ENCODE measurements at places on chromosomes 12 and 14.

DNA sequence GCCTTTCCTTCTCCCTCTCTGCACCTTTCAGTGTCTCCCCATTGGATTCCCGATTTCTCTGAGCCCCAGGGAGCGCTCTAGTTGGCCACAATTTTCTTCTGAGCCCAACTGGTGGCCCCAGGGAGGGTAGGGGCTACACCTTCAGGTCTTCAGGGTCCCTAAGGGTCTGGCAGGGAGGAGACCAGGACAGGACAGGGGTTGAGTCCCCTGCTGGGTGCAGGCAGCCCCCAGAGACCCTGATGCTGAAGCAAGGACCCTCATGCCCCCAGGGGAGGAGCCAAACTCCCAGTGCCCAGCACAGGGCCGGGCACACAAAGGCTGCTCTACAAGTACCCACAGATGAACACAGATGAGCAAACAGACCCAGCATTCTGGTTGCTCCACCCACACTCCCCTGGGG, 12.7 kb downstream of the FOXN4 start:
- DNase-seq, result no peak

DNA sequence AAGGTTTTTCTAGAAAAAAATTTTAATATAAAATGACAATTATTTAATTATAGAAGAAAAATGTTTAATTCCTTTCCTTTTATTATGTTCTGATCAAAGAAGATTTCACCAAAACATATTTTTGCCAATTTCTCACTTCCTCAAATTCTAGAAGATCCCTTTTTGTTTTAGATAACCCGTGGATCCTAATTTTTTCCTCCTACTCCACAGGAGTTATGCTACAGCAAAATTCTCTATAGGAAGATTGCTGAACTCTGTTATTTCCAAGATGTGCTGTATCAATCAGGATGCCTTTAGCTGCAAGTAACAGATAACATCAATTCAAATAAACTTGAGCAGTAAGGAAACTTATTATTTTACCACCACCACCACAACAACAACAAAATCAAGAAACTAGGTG, 3.8 kb upstream of the SNX6 start:
- no peak for DNase-seq

DNA sequence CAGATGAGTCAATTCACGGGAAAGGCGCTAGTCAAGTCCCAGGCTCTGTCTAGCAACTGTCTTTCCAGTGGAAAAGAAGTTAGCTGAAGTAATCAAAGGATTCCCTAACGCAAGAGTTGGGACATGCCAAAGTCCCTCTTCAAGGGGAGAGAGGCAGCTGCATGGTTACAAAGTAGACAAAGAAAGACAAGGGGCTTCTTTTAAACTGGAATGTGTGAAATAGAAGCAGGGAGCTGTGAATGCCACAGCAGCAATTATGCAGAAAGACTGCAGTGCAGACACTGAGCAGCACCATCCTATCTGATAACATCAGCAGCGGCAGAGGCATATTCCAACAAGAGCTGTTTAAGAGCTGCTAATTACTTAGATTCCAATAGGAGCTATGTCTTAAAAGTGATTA, 12.5 kb upstream of the CIPC start:
- DNase-seq, result no peak

DNA sequence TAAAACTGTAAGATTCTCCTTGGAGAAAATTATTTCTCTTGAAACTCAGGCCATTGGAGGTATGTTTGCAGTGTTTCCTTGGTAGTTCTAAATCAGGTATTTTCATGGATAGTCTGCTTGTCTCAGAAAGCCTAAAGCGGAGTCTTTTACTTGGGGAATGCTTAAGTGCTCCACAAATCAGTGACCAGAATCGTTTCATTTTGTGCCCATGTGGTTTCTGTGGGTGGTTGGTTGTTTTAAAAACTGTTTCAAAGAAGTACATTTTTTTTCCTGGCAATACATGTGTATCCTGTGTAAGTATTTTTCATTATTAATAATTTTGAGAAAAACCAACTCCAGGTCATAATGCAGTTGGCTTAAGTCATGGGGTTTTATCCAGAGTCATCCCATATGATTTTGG, 33.6 kb downstream of the CCDC91 start:
- no peak for DNase-seq

DNA sequence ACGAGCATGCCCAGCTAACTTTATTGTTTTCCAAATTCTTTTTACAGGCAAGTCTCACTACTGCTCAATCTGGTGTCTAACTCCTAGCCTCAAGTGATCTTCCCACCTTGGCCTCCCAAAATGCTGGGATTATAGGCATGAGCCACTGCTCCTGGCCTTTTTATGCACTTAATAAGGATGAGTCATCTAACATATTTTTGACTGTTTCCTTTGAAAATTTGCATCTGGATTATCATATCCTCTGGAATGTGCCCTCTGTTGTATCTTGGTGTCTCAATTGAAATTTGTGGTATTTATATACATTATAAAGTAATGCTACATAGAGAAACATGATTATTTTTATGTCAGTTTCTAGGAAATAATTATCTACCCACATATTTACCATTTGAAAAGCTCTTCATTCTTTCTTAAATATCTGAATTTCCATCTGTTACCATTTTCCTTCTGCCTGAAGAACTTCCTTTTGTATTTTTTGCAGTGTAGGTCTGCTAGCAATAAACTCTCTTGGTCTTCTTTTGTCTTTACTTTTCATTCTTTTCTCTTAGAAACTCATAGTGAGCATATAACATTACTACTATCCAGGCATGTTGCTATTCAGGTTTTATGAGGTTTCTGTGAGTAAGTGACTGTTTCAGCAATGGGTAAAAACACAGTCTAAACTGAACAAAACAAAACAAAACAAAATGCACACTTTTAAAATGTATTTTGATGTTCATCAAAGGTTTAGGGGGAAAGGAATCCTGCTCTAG, 52.8 kb upstream of the CNOT2 start:
- DNase-seq, result no peak

- no peak for DNase-seq
These were observed 154.8 kb downstream of the TMTC2 start for GRCh38 chr12:82841487-82841904.

GRCh38 chr12:67795236-67795635, 146.7 kb downstream of the DYRK2 start:
- peak; percentile 75 for DNase-seq

GRCh38 chr14:99513183-99513694, 32.0 kb downstream of the CCNK start:
- DNase-seq, result no peak

DNA sequence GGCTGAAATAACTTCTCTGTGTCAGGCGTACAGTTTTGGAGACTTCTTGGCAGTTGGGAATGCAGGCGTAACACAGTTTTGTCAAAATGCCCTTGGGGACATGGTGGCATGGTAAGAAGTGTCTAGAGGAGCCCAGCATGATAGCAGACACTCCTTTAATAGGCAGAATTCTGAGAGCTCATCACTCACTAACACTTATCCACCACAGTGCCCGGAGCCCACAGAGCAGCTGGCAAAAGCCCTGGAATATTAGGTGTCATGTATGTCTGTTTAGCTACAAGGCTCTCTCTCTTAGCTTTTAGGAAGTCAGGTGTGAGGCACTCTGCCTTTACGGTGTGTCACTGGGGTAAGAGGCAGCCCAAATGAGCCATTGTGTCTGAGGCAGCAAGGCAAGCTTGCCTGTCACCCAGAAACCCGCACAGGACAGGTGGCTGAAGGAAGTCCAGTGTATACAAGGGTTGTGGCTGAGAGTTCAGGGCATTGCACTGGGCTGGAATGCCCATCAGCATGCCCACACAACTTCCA, 96.3 kb downstream of the ESRRB start:
- no peak for DNase-seq

DNA sequence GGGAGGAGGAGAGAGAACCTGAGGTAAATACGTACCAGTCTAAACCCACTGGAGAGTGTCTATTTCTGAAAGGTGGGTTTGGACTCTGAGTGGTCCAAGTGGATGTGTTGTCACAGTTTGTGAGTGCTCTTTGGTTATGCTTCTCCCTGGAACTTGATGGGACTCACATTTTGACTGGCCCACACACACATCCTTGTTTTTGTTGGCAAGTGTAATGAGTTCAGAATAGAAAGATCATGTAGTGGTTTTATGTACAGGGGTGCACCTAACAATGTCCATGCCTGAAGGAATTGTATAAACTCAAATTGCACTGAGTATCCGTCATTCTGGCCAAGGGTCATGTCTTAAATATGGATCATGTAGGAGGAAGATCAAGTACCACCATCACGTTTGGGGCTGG, 4.8 kb downstream of the PPFIBP1 start:
- no peak for DNase-seq
